ENCODE measurements at places on chromosomes 7 and 10. TPM values are rescaled to one million over a fixed set of nuclear protein-coding genes. Genes with fewer than 3 reads are reported as not detected.

DNA sequence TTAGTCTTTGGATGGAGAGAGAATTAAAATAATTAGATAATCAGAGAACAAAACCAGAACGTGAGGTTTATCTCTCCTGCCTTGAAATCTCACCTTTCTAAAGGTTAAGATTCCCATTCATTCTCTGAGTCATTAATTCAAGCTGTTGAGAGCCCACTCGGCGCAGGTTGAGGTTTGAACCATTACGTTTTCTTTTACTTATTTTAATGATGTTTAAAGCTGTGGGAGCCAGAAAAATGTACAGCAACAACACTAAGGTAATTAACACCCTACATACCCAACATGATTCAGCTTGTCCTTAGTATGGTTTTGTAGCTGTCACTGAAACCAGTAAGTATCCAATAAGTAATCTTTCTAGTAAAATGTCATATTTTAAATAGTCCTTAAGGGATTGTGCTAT, 153.0 kb upstream of the ANK3 start:
- DNase-seq: no peak

- no peak for DNase-seq
These were observed 39.5 kb upstream of the TECTB start for GRCh38 chr10:112243713-112244112.

DNA sequence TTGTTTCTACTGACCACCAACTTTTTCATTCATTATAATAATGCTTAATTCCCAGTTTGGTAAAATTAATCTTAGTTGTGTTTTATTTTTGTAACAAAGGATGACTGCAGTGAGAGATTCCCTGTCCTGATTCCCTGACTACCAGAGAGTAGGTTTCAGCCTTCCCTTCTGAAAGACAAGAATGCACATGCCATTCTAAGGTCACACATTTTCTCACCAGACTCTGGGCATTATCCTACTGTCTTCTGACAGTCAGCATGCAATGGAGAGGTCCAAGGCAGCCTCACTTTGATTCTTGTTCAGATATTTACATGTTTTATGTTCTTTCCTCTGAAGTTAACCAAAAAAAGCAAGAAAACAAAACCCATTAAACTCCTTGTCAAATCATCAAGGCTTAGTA, 372.7 kb upstream of the CDC14C start:
- DNase-seq: no peak

- no peak for DNase-seq
These were observed 31.6 kb downstream of the CSTF2T start for GRCh38 chr10:51667678-51668335.

DNA sequence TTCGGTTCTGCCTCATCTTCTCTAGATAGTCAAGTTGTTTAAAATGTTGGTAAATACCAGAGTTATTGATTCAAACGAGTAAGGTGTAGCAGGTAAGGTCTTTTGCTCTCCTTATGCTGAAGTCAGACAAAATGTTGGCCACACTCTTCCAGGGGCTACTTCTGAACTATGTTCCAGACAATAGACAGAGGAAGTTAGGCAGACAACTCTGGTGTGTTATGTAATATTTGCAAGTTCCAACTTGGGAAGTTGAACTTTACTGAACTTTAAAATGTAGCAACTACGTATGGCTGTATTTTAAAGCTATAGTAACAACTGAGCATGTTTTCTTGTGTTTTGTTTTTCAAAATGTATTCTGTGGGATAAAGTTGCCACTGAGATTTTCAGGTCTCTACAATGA, 125.7 kb upstream of the NEBL start:
- no peak for DNase-seq

DNA sequence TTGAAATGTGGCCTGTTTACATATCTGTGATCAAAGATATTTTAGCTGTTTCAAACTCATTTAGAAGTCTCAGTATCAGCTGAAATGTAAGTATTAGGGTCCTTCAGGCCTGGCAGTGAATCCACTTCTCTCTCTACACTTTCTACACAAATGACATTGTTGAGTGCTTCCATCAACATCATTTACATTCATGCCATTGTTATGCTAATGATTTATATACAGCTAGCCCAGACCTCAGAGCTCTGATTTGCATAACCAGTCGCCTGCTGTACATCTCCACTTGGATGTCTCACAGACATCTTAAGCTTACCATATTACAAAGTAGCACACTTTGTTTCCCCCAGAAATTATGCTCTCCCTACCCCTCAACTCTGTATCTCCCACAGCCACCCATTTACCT, 71.6 kb downstream of the GSDME start:
- no peak for DNase-seq

DNA sequence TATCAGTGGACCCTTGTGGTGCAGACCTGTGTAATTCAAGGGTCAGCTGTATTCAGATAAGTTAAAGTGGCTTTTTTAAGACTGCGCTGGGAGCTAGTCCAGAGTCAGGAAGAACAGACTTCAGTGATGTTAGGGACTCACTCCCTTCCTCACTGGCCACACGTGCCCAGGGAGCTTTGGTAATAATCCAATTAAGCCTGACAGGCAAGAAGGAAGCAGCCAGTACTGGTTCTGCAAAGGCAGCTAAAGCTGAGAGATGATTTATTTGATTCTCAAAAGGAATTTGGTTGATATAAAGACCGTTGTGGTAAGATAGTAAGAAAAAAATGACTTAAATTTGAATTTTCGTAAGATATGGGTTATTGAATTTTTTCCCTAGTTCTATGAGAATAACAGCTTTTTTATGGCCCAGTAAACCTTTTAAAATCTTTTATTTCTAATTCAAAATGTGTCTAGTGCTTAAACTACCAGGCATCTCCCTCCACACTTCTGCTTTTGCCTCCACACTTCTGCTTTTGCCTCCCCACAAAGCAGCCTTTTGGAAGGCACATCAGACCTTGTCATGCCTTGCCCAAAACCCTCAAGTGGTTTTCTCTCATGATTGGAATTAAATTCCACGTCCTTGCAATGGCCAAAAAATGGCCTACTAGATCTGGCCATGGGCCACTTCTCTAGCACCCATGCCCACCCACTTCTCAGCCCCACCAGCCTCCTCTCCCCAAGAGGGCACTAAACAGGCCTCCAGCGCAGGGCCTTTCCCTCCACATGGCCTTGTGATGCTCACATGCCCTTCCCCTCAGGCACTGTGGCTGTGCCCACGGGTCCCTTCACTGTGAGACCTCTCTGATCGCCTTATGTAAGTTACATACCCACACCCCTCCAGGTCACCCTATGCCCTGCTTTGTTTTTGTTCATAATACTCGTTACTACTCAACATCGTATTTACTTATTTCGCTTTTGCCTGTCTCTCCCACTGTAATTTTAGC, 92.5 kb downstream of the POU6F2 start:
- DNase-seq: no peak

DNA sequence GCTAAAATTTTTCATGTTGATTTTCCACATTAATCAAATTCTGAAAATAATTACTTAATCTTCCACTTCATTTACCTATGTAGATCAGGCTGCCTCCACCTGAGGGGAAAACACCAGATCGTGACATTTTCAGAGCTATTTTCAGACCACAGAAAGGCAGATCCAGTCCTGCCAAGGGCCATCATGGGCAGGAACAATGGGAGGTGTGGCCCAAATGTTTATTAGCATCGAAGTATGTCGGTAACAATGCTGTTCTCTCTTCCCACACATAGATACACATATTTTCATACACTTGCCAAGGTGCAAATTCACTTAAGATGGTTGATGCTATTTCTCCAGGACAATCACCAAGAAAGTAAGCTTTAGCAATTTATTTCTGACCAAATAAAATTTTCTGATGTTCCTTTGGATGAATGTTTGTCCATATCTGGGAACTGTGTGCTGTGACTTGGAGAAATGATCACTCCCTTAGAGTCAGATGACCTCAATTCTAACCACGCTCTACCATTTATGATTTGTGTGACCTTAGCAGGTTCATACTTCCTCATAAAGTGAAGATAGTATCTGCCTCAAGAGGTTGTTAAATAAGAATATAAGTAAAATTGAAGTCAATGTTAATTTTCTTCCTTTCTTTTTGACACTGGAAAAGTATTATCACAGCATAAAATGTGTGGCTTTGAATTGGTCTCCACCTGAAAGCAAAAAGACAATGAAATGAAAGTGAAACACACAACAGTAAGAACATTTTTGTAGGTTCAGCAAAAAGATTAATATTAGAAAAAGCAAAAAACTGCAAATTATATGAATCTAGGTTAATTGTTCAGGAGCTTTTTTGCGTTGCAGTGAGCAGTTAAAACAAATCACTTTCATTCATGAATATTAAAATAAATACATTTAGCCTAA, 310.4 kb upstream of the PHF14 start:
- DNase-seq: no peak

DNA sequence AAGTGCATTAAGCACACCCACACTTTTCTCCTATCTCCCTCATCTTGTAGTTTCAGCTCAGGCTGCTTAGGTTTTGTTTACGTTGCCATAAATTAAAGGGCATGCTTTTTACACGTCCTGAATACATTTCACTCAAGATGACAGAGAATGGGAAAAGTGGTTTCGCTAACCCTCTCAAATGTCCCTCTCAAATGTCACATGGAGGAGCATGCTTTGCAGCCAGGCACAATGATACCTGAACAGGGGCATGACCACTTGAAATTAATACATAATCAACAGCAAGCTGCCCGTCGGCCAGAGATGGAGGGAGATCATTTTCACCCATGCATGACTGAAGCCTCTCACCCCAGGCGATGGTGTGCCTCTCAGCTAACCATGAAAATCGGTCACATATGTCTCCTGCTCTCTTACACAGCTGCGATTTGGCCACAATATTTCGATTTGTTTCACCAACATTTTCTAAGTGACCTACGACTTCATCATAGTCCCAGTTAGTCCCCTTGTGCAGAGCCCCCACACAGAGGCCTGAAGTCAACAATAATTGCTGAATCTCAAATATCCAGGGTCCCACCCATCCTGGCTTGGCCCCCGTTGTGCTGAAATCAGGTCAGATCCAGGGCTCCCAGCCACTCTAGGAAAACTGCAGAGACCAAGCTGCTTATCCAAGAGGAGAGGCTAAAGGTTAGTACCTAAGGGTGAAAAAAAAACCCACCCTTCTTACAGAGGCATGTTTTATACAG, 373.9 kb upstream of the NFE2L3 start:
- no peak for DNase-seq

GRCh38 chr10:15182540-15183207, 14.2 kb upstream of the NMT2 start:
- no peak for DNase-seq

DNA sequence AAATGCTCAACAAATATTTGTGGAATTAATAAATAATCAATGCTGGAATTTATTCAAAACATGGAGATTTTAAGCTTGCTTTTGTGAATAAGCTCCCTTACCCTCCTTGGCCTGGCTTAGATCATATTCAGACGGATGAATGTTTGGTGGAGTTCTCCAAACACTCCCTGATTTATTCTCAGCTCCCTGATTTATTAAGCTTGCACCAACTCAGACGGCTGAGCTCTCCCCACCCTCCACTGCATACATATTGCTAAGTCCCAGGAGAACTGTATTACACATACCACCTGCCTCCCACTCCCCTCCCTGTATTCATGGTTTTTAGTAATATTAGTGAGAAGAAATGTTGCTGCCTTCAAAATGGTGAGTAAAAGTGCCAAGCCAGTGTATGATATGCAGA, 1057.5 kb downstream of the SORCS3 start:
- no peak for DNase-seq

Gene NUTM2E
- total RNA-seq: 0.19 TPM

Gene CYP3A5
- not detected for total RNA-seq

Gene FAM25G
- total RNA-seq: not detected

All from activated CD4-positive, alpha-beta T cell treated with anti-CD3 and anti-CD28 coated beads, Interleukin-2, amount 10 ng/mL, durations not matched to agents 24 days and 14 days (primary cell).